ENCODE measurements at places on chromosomes 2 and 18. TPM values are rescaled to one million over a fixed set of nuclear protein-coding genes. Genes with fewer than 3 reads are reported as not detected.

GRCh38 chr2:233501198-233502076, 65.1 kb downstream of the USP40 start:
- H3K4me3 ChIP-seq, result no peak overlapping the region
- H3K36me3 ChIP-seq, result peaks cover 20% of the 10 kb centered on the region
- H3K27ac ChIP-seq, result no peak overlapping the region
- DNase-seq, result no peak
- H3K4me1 ChIP-seq, result no peaks in the 10 kb centered on the region
- no peaks in the 10 kb centered on the region for H3K27me3 ChIP-seq

- no peak overlapping the region for H3K27ac ChIP-seq
- peaks cover 2% of the 10 kb centered on the region for H3K4me1 ChIP-seq
- DNase-seq, result no peak
- no peaks in the 10 kb centered on the region for H3K36me3 ChIP-seq
- no peak overlapping the region for H3K4me3 ChIP-seq
Measured at GRCh38 chr2:159573294-159573693, 43.1 kb downstream of the BAZ2B start.

- DNase-seq, result no peak
- peaks cover 12% of the 10 kb centered on the region for H3K4me1 ChIP-seq
- no peaks in the 10 kb centered on the region for H3K36me3 ChIP-seq
- peak overlapping the region; percentile 75 for H3K27ac ChIP-seq
Measured at GRCh38 chr2:113088213-113088992, 20.6 kb downstream of the IL1F10 start.

- no peak overlapping the region for H3K4me3 ChIP-seq
- no peak for DNase-seq
- no peaks in the 10 kb centered on the region for H3K27me3 ChIP-seq
- H3K27ac ChIP-seq, result peak overlapping the region; percentile 64
- H3K4me1 ChIP-seq, result peaks cover 16% of the 10 kb centered on the region
Measured at GRCh38 chr2:232652505-232652851, 19.1 kb downstream of the EFHD1 start.

GRCh38 chr2:45180033-45180746, 170.9 kb upstream of the SIX2 start:
- no peaks in the 10 kb centered on the region for H3K36me3 ChIP-seq
- no peak overlapping the region for H3K27ac ChIP-seq
- no peak overlapping the region for H3K4me3 ChIP-seq
- no peaks in the 10 kb centered on the region for H3K27me3 ChIP-seq
- no peak for DNase-seq
- no peaks in the 10 kb centered on the region for H3K4me1 ChIP-seq

DNA sequence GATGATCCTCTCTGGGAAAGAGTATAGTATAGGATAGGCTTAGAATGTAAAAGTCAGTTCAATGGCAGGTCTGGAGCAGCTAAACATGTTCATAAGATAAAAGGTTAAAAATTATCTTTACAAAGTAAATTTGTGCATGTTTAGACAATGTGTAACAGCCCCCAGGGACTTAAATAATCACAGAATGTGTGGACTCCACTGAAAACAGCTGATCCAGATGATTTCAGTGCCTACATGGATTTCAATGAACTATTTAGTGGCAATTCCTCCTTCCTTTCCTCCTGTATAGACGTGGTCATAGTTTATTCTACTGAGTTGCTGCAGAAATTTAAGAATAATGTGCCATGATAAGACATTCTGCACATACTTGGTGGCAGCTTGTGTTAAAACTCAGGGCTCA, 42.9 kb downstream of the ARHGEF33 start:
- no peak for DNase-seq
- H3K4me1 ChIP-seq, result no peaks in the 10 kb centered on the region
- no peaks in the 10 kb centered on the region for H3K36me3 ChIP-seq
- H3K27me3 ChIP-seq, result no peaks in the 10 kb centered on the region
- no peak overlapping the region for H3K4me3 ChIP-seq

DNA sequence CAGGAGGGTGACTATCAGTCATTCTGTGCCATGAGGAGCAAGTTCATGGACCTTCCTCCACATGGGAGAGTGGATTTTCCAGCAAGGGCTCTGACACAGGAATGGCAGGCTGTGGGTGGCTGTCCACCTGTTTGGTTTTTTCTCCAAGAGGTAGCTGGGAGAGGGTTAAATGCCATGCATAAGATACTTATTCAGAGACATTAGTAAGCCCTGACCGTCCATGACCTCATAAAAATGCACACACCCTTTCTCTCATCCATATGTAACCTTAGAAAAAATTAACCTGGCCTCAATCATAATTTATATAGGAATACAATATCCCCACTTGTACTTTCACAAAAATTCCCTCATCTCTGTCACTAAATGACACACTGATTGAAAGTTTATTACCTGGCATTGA, 51.3 kb downstream of the NPPC start:
- no peak for DNase-seq
- H3K27ac ChIP-seq, result no peak overlapping the region
- H3K4me1 ChIP-seq, result no peaks in the 10 kb centered on the region
- no peak overlapping the region for H3K4me3 ChIP-seq

GRCh38 chr2:160756481-160756880, 262.9 kb upstream of the RBMS1 start:
- H3K4me3 ChIP-seq, result no peak overlapping the region
- no peaks in the 10 kb centered on the region for H3K4me1 ChIP-seq
- H3K27me3 ChIP-seq, result no peaks in the 10 kb centered on the region
- no peak overlapping the region for H3K27ac ChIP-seq
- no peaks in the 10 kb centered on the region for H3K36me3 ChIP-seq
- DNase-seq, result no peak

DNA sequence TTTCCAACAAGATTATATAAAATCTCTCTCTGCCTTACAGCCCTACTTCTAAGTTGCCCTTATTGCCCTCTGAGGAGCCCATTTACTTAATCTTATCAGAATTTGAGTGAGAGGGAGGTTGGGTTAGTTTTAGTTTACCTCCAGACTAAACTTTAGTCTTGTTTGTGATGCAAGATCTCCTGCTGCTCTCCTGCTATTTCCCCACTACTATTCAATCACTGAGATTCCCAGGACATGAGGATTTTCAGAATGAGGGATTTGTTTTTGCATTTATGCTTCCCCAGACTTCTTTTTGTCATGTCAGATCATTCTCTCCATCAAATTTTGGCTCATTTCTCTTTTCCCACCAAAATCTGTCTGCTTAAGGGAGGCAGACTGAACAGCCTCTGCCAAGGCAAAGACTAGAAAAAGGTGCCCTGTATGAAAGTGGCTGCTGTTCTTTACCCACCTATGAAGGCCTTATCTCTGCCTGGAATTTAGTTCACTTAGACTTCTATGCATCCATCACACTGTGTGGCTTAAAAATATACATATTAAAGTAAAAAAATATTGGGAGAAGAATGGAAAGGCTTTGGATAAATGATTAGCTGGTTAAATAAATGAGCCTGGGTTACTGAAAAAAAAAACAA, 401.3 kb downstream of the PID1 start:
- no peak overlapping the region for H3K27ac ChIP-seq
- no peaks in the 10 kb centered on the region for H3K4me1 ChIP-seq
- no peak for DNase-seq
- no peaks in the 10 kb centered on the region for H3K36me3 ChIP-seq

DNA sequence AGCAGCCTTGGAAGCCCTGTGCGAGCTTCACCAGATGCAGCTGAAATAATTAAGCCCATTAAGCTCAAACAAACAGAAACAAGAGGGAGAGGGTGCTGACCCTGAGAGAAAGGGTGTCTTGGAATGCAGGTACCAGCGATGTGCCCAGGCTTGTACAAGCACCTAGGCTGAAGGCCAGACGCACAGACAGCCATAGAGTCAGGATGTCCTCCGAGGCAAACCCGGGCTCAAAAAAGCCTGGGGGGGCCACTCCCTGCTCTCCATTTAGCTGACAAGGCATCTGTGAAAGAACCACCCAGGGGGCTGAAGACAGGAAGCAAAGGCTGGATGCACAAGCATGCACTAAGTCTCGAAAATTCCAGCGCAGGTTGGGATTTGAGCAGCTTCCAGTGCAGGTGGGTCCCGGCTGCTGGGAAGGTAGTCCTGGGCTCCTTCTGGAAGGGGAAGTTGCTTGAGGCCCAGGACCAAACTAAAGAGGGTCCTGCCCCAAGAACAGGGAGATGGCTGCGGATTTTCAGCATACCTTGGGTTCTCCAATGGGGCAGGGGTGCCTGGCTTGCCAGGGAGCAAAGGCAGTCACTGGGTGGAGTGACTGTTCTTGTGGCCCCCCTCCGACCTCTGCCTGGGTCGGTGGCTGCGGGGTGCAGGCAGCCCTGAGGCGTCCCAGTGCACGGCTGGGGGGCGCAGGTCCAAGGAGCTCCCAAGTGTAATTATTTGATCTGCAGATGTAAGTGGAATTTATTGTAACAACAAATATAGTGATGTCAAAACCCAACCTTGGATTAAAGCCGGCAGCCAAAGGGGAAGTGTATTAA, 5.9 kb downstream of the GBX2 start:
- H3K4me3 ChIP-seq, result no peak overlapping the region
- H3K4me1 ChIP-seq, result peaks cover 20% of the 10 kb centered on the region
- H3K36me3 ChIP-seq, result no peaks in the 10 kb centered on the region
- DNase-seq, result no peak
- peaks cover 7% of the 10 kb centered on the region for H3K27me3 ChIP-seq

GRCh38 chr2:135246711-135247270, 194.7 kb downstream of the RAB3GAP1 start:
- no peaks in the 10 kb centered on the region for H3K27me3 ChIP-seq
- H3K4me3 ChIP-seq, result no peak overlapping the region
- DNase-seq, result no peak
- H3K4me1 ChIP-seq, result no peaks in the 10 kb centered on the region
- H3K27ac ChIP-seq, result no peak overlapping the region
- H3K36me3 ChIP-seq, result no peaks in the 10 kb centered on the region

- no peak overlapping the region for H3K27ac ChIP-seq
- no peak for DNase-seq
- peaks cover under 1% of the 10 kb centered on the region for H3K27me3 ChIP-seq
Measured at GRCh38 chr18:36460854-36461253, 163.3 kb downstream of the FHOD3 start.

GRCh38 chr2:76640905-76641304, 881.3 kb downstream of the LRRTM4 start:
- no peaks in the 10 kb centered on the region for H3K27me3 ChIP-seq
- H3K27ac ChIP-seq, result no peak overlapping the region
- no peak for DNase-seq
- H3K4me1 ChIP-seq, result no peaks in the 10 kb centered on the region

- no peak for DNase-seq
- no peaks in the 10 kb centered on the region for H3K36me3 ChIP-seq
- peak overlapping the region; percentile 56 for H3K27ac ChIP-seq
Measured at GRCh38 chr2:8627692-8628085, 54.2 kb upstream of the ID2 start.

DNA sequence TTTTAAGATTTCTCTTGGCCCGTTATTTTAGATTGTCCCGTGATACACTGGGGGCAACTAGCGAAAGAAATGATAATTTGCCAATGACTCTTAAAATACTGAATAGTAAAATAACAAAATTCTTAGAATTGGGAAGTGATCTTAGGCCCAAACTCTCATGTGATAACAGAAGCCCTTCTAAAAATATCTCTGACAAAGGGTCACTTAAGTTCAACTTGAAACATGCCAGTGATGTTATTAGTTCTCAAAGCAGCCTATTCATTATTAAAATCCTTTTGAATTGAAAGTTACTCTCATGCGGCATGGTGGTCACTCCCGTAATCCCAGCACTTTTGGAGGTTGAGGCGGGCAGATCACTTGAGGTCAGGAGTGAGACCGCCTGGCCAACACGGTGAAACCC, 920.9 kb downstream of the NRXN1 start:
- DNase-seq, result no peak
- H3K4me3 ChIP-seq, result no peak overlapping the region
- no peak overlapping the region for H3K27ac ChIP-seq
- no peaks in the 10 kb centered on the region for H3K4me1 ChIP-seq
- no peaks in the 10 kb centered on the region for H3K36me3 ChIP-seq

CNTNAP5 gene
- total RNA-seq, result not detected

SKA1 gene
- 18.7 TPM for total RNA-seq

ABCG8 gene
- 81.2 TPM for total RNA-seq

CWC22 gene
- total RNA-seq, result 12.0 TPM

MEP1B gene
- total RNA-seq, result not detected

ZDBF2 gene
- 2.7 TPM for total RNA-seq

Measured in liver (tissue), 10 donors.